ENCODE measurements at places on chromosomes 3 and 15.

GRCh38 chr3:177320765-177321247 is 123.5 kb upstream of the TBL1XR1 start:
- DNase-seq, result no peak

- no peak for DNase-seq
These were observed 22.6 kb downstream of the USP50 start for GRCh38 chr15:50523851-50524251.

DNA sequence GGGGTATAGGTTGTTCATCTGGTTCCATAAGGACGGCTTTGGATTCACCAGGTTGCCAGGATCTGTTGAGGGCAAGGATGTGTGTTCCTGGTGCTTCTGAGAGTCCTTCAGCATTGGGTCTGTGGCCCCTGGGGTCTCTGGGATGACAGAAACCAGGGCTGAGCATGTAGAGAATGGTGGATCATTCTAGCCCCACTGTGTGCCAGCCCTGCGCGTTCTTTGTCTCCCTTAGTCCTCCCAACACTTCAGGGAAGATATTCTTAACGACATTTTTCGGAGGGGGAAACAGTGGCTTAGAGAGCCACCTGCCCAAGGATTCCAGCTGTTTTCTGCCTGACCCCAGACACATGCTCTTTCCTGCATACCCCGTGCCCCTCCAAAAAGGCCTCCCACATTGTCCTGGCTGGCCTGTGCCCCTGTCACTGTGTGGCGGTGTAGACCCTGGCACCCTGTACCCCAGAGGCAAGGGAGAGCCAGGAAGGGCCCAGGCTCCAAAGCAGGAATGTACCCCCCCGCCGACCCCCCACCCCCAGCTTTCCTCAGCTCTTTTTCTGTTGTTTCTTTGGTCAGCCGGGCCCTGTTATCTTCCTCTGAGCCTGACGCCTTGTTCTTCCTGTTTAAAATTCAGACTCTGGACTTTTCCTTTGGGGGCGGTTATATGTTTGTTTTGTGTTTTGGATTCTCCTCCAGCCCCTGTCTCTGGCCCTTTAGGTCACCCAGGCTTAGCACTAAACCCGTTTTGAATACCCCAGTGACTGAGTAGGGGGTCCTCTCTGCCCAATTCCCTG is 57.8 kb upstream of the SMAD6 start:
- no peak for DNase-seq

GRCh38 chr15:64443016-64443415 is 17.4 kb upstream of the ZNF609 start:
- DNase-seq, result no peak

DNA sequence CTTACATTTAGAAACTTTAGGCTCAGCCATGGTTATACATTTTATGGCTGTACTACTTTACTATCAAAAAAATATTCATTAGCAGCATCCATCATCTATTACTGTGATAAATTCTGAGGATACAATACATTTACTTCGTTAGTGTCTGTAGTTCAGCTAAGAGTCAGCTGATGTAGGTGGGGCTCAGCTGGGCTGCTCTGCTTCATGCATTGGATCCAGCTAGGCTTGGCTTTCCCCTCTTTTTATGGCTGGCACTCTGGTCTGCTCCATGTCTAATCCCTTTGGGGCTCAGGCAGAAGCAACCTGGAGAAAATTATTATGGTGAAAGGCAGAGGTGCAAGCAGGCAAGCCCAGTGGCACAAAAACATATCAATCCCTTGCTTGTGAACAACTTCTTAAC is 930.1 kb upstream of the NR2F2 start:
- DNase-seq, result no peak

- peak; percentile 31 for DNase-seq
These were observed 30.1 kb upstream of the SLC28A2 start for GRCh38 chr15:45221967-45222366.

GRCh38 chr3:146581951-146582467 is 23.1 kb downstream of the PLSCR5 start:
- no peak for DNase-seq

- no peak for DNase-seq
These were observed 20.9 kb upstream of the RBP1 start for GRCh38 chr3:139560411-139560810.

GRCh38 chr3:61912158-61912557 is 350.8 kb downstream of the PTPRG start:
- DNase-seq, result no peak

All from PC-3 (cell line).